Left lung (tissue), 14 donors: ENCODE measurements at places on chromosomes 5 and 9. TPM values are rescaled to one million over a fixed set of nuclear protein-coding genes. Genes with fewer than 3 reads are reported as not detected.
A peak's percentile ranks its signal among the peaks of the same experiment; 100 is the strongest.

DNA sequence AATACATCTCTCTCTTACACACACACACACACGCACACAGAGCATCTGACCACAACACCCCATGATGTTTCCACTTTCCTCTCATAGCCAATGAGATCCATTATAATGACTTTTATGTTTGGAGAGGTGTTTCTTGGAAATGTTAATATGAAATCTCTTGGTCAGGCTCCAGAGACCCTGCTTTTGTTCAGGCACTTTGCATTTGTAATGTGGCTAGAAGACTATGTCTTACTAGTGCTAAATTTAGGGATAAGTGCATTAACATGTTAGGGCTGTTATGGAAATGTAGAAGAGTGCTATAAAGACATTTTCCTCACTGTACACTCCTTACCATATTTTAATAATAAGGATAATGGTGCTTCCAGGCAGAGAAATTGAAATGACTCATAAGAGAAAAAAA is 3.8 kb downstream of the CDH9 start:
- no peak for DNase-seq

DNA sequence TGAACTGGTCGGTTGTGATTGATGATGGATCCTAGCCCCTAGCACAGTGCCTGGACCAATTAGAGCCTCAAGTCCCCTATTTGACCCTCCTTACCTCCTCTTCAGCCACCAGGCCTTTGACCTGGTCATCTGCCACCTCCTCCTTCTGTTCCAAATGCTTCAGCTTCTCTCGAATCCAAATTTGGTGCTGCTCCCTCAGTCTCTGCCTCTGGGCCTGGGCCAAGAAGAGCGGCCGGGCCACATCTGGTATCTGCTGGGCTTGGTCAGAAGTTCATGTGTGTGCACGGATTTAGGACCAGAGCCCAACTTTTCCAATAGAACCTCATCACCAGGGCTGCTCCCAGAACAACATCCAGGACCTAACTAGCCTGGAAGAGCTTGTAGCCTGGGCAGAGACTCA is 6.5 kb downstream of the SLC35A4 start:
- no peak for DNase-seq

DNA sequence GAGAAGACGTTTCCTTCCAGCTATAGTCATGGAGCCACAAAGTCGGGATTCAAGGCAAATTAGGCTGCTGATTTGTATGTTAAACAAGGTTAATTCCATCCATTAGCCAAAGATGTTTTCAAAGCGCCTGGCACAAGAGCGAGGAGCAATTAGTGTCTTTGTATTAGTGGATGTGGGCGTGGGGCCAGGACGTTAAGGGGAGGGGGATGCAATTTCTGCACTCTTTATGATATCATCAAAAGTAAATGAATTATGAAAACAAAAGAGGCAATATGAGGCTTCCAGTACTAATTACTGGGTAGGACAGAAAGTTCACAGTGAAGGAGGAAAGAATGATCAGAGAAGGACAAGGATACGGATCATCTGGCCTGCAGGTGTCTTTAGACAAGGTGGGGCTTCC is 230.9 kb upstream of the MSX2 start:
- no peak for DNase-seq

DNA sequence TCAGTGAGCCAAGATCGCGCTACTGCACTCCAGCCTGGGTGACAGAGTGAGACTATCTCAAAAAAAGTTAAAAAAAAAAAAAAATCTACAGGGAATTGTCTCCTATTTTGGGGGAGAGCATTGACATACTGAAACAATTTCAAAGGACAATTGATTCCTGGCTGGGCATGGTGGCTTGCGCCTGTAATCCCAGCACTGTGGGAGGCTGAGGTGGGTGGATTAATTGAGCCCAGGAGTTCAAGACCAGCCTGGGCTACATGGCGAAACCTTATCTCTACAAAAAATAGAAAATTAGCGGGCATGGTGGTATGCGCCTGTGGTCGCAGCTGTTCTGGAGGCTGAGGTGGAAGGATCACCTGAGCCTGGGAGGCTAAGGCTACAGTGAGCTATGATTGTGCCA is 30.6 kb downstream of the GPR107 start:
- DNase-seq: no peak

DNA sequence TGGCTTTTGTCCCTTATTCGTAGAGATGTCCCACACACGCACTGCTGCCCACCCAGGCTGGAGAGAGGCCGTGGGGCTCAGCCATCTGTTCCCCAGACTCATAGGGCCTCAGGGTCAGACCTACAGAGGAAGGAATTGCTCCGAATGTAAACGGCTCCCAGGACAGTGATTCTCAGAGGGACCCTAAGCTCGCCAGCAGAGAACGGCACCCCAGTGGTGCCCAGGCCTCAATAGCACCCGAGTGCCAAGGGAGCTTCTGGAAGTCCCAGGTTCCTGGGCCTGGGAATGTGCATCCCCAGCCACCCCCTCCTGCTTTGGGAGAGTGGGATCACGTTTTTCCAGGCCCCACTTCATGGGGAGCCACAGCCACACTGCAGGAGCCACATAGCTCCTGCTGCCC is 32.9 kb upstream of the CNOT6 start:
- DNase-seq: peak; percentile 34

DNA sequence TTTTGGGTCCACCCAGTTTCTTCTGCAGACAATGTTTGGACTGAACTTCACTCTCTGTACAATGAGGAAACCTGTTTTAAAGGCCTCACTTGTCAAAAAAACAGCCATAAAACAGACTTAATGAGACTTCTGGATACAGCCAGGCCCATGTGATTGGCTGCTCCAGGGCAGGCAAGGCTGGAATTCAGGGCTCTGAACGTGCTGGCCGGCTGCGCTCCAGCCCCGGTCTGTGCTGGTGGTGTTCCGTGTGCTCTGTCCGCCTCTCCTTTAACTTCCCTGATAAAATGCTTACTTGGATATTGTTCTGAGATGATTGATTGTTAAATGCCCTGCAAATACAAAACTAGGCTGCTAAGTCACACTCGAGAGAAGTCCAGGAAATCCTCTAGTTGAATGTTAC is 131.2 kb upstream of the KLF4 start:
- no peak for DNase-seq

The WDR55 gene
- polyA plus RNA-seq: 20.9 TPM

The PCDHA6 gene
- 0.34 TPM for polyA plus RNA-seq

DNA sequence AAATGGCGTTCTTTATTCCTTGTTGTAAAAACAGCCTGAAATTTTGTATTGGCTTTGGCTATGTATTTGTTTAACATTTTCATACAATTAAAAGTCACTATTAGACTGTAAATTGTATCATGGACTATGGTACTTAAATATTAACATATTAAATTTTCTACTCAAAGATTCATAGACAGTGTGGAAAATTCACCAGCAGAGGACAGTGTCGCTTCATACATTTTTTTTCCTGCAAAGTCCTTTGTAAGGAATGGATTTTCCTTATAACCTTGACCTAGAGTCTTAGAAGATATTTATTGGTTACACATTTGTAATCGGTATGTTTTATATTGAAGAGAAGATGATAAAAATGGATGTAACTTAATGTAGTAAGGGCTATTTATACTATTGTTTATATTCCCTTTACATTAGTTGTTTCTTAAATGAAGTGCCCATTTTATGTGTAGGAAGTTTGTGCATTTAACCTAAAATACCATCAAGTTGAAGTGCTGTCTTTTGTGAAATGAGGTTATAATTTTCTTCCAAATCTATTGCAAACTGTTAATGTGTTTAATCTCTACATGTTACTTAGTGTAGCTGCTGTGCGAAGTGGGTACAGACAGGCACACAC is 150.1 kb downstream of the KDM4C start:
- no peak for DNase-seq

DNA sequence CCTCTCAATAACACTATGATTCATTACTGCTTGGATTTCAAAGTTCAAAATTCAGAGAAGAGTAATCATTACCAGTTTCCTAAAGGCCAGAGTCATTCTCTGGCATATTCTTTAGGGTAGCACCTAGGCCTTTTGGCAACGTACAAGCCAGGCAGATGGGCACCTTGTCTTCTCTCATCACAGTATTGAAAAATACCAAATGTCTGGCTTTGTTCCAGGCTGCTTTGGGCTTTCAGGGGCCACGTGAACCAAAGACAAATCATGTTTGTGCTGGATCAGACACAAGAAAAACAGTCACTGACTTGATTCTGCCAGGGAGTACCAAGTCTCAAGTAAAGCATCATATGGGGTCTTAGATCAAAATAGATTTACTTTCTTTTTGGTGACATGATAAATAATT is 15.5 kb downstream of the MEGF9 start:
- no peak for DNase-seq

The LCN12 gene
- 28.0 TPM for polyA plus RNA-seq

DNA sequence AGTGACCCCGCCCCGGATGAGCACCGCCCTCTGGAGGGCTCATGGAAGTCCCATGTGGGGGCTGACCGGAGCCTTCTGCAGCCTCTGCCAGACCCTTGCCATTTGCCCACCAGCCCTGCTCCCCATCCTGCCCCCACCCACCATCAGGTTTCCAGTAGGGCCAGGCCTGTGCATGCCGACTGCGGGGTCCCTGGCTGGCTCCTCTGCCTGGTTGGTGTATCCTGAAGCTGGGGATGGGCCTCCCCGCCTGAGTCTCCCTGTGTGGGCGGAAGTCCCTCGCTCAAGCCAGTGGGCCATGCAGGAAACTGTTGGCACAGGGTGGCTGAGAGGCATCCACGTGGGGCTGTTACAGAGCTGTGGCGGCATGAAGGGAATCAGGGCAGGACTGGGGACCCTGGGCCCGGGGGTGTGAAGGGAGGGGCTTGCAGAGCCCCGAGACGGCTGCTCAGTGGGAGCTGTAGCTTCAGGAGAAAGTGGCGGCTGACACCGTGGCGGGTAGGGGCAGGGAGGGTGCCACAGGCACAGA is 88.7 kb downstream of the RXRA start:
- no peak for DNase-seq

DNA sequence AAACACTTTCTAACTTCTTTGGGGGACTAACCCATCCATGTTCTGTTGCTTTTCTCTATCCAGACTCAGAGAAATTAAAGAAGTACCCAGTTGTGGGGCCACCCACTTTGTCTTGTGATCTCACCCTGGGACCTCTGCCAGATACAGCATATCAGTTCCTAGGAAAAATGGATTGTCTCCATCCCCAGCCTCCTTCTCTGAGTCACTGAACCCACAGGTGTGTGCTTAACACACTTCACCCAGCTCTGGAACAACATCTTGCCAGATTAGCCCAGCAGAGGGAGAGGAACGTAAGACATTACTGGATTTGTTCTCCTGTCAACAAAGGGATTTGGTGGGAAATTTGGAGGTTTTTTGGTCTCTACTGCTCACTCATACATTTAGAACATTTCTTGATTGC is 19.2 kb downstream of the FAM240B start:
- no peak for DNase-seq

GRCh38 chr9:123262338-123262737 is 6.0 kb downstream of the STRBP start:
- DNase-seq: no peak

DNA sequence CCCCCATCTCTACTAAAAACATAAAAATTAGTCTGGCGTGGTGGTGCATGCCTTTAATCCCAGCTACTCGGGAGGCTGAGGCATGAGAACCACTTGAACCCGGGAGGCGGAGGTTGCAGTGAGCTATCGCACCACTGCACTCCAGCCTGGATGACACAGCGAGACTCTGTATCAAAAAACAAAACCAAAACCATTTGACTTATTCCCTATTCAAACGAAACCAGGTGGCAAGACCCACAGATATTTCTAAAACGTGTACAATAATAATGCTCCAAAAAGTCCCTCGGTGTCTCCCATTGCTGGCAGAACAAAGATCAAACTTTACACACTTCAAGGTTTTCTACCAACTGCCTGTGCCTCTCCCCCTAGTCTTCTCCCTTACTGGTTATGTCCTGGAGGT is 29.8 kb downstream of the HMGCR start:
- no peak for DNase-seq

The KCNT1 gene
- polyA plus RNA-seq: 0.26 TPM

- DNase-seq: peak; percentile 15
Measured at GRCh38 chr5:45038366-45038987, 229.7 kb downstream of the MRPS30 start.

DNA sequence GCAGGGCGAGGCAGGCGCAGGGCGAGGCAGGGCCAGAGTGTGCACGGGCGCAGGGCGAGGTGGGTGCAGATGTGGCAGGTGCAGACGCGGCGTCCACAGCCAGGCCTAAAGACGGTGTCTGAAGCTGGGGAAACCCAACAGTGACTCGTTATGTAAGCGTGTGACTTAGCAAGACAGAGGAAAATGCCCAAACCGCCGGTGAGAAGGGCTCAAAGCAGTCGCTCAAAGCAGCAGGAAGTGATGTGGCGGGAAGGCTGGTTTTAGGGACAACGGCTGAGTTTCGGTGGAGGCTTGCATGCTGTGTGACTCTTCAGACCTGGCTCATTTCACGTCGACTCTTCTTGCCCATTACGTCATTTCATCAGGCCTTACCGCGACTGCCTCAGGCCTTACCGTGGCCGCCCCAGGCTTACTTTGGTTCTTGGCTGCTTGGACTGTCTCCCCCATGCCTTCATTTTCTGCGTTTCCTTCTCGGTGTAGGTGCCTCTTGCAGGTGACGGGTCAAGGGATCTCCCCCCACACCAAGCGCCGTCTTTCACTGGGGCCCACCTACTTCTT is 50.5 kb upstream of the EXOC3 start:
- no peak for DNase-seq

DNA sequence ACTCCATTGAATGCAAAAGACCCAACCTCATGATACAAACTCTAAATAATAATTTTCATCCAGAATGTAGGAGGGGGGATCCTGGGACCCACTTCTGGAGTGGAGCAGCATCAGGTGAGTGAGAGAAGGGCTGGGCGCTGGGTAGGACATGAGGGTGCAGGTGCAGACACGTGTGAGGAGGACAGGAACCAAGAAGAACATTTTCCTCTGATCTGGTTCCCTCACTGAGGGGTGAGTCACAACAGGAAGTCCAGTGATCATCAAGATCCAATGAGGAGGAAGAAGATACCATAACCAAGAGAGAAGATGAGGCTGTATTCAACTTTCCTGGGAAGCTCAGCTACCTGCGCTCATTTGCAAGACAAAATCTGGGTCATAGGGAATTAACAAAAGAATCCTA is 57.4 kb downstream of the SFXN1 start:
- DNase-seq: no peak

- peak; percentile 91 for DNase-seq
Measured at GRCh38 chr9:96217754-96218693, 84.0 kb downstream of the HSD17B3 start.

DNA sequence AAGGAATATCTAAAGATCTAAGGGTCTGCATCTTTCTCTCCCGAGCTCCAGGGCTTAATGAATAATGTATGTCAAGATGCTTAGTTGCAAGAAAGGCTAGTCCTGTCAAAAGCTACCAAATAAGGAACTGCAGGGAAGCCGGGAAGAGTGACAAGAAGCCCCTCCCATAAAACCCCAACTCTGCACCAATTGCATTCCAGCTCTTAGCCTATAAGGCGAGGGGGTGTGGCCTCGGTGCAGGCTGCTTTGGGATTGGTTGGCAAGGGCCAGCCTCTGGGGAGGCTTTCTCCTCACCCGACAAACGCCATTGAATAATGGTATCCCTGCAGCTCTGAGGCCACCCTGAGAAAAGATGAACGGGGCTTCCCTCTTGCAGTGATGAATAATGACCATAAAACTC is 416.9 kb downstream of the RAB3C start:
- no peak for DNase-seq

- no peak for DNase-seq
Measured at GRCh38 chr5:54470128-54470527, 14.6 kb downstream of the HSPB3 start.

The SEPTIN8 gene
- 59.9 TPM for polyA plus RNA-seq
